ENCODE measurements at places on chromosomes 5 and 9.

- peak; percentile 52 for DNase-seq
These were observed 134.6 kb upstream of the RASEF start for GRCh38 chr9:83197591-83197990.

GRCh38 chr5:16544607-16545374 lies 72.0 kb downstream of the RETREG1 start:
- DNase-seq, result no peak

DNA sequence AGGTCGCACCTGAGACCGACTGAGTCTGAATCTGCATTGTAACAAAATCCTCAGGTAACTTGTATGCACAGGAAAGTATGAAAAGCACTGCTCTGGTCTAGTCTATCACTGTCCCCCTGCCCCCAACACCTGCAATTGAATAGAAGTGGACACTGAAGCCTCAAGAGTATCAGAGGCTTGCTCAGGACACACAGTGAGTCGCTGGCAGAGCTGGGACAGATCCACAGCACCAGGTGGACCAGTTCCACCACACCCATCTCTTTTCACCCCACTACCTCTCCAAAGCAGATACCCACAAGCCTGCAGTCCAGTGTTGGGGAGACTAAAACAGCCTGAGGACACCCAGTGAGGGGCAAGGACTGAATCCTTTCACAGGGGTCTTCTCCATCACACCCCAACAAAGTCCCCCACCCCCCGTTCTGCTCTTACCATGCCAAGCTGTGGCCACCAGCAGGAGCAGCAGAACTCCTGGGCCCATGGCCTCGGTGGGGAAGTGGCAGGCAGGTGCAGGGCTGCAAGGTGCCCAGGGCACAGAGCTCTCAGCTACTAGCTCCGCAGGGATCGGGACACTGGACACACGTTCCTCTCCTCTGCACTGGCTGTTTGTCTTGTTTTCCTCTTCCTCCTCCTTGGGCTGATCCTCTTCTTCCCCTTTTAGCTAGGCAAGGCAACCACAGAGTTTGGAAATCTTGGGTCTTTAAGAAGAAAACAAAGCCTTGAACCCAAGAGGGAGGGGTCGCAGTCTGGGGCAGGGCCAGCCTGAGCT lies at the start of gene CSF1R:
TSS of gene CSF1R (minus strand) at position 605 of the 766 bp plus-strand sequence. CDS start at position 478, 127 bp downstream.
- DNase-seq, result no peak

DNA sequence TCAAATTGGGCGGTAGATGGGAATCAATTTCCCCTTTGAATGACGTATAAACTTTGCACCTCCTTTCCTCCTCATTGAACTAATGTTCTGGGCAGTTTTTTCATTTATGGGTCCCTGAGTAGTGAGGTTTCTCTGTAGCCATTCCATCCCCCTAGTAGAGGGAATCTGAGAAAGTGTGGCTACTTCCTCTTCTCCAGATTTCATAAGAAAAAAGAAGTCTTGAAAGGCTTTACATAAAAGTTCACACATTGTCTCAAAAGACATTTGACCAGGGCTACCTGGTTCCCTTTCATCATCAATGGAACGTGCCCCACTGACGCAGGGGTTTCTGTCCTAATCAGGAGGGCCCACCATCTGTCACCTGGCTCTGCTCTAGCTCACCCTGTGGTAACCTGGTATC lies 57.3 kb downstream of the CTSL start:
- DNase-seq, result no peak

- DNase-seq, result no peak
These were observed 469.0 kb upstream of the PTGER4 start for GRCh38 chr5:40210694-40211093.

GRCh38 chr5:149345892-149346222 lies 558 bp downstream of the GRPEL2 start:
- DNase-seq, result peak; percentile 42

GRCh38 chr5:67201897-67202549 lies 5.4 kb upstream of the CD180 start:
- DNase-seq, result no peak

DNA sequence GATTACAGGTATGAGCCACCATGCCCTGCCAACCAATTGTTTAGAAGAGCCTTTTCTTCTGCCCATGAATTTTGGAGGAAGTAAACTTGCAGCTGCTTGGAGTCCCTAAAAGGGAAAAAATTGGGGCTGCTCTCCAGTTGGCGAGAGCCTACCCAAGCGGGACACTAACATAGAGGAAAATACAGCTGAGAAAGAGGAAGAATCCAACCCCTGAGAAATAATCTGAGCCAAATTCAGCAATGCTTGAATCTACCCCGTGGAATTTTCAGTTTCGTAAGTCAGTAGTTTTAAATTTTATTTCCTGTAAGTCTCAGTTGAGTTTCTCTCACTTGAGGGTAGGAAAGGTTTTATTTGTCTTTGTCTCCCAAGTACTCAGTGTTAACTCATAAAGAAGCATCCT lies 30.4 kb upstream of the UBTD2 start:
- DNase-seq, result no peak

DNA sequence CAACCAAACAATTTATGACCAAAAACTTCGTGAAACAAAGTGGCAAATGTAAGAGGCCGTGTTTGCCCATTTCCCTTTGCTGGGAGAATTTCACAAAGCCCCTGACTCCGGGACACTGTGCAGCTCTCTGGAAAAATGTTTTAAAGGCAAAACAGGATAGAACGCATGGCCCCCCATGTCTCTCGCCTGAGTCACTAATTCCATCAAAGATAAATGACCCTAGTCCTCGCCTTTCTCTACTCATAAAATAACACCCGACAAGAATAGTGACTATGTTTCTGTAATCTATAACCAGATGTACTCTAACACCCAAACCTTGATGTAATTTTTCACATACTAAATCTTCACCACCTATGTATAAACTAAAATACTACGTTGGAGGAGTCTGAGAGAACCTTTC lies 55.7 kb upstream of the SAP30L start:
- DNase-seq, result no peak

DNA sequence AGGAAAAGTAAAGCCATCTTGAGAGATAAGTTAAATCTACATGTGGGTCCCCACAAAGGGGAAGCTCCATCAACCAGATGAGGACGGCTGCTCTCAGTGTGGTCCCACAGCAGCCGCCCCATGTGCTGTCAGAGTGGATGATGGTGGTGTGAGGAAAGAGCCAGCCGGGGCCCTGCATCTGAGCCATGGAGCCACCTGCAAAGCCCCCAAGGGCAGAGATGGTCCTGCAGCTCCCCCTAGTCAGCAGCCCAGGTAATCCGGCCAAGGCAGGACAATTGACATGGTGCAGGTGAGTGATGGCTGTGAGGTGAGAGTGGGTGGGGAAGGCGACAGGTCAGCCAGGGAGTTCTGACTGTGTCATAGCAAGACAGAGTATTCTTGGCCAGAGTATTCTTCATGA lies 458.8 kb downstream of the ICE1 start:
- peak; percentile 43 for DNase-seq

DNA sequence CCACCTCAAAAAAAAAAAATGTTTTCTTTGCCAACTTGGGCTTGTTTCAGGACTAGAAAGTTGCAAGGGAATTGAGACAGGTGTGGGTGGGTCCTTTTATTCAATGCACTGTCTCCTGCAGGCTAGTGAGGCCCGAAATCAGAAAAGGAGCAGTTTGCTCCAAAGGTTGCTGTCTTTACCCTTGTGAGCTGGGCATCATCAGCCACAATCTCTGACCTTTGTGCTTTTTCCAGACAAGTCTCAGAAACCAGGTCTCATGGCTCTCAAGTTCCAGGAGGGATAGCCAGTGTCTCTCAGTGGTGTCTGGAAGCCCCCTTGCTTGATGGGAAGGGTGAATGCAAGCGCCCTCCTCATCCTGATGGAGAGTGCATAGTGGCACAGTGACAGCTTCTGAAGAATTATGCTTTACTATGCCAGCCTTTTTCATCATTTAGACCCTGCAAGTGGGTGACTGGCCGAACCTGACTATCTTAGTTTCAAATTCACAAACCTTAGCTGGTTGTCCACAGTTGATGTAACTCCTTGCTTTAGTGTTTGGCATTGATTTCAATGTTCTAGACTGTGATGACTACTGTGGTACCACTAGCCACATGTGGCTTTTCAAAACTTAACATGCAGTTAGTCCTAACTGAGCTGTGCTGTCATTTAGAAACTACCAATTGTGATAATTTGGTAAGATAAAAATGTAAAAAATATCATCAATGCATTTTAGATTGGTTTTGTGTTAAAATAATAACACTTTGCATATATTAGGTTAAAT lies 468.6 kb downstream of the GADD45G start:
- no peak for DNase-seq

- DNase-seq, result peak; percentile 57
These were observed 170.1 kb upstream of the PITX1 start for GRCh38 chr5:135204151-135204600.

GRCh38 chr9:125646621-125647100 lies 60.3 kb downstream of the MAPKAP1 start:
- peak; percentile 65 for DNase-seq

GRCh38 chr5:4440536-4440935 lies 699.6 kb upstream of the ADAMTS16 start:
- DNase-seq, result no peak

GRCh38 chr9:138112791-138113600 lies 235.4 kb downstream of the CACNA1B start:
- no peak for DNase-seq

GRCh38 chr5:142131394-142131793 lies 22.8 kb downstream of the NDFIP1 start:
- DNase-seq, result no peak

GRCh38 chr5:88955403-88955802 lies 72.4 kb upstream of the MEF2C start:
- DNase-seq, result no peak

GRCh38 chr9:78871452-78872331 lies 574.8 kb downstream of the PSAT1 start:
- no peak for DNase-seq

- DNase-seq, result no peak
These were observed 146.2 kb downstream of the RGS3 start for GRCh38 chr9:113609562-113610318.
